Activated T-helper 1 cell treated with anti-CD3 and anti-CD28 coated beads, Interleukin-12 subunit alpha, Interleukin-12 subunit beta, Interleukin-2, Interleukin-4 antibody, amounts not matched to agents 30 ng/mL and 10 ng/mL and 1 ng/mL, durations not matched to agents 14 hours and 24 hours and 36 hours (primary cell): ENCODE measurements at places on chromosomes 5 and 9.

DNA sequence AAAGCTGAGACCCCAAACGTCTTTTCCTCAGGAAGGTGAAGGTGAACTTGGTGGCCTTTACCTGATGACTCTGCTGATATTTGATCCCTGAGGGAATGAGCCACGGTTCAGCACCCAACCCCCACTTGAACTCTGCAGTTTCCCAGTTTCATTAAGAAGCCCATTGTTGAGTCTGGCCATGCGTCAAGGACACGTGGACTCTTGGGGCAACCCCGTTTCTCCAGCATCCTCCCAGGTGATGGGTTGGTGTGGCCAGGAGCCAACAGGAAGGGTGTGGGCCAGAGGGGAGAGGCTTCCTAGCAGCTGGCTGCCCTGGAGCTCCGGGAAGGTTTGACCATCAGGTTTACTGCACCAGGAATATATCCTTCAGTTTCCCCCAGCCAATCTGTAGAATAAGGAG is 59.5 kb upstream of the GNE start:
- no peak for DNase-seq

DNA sequence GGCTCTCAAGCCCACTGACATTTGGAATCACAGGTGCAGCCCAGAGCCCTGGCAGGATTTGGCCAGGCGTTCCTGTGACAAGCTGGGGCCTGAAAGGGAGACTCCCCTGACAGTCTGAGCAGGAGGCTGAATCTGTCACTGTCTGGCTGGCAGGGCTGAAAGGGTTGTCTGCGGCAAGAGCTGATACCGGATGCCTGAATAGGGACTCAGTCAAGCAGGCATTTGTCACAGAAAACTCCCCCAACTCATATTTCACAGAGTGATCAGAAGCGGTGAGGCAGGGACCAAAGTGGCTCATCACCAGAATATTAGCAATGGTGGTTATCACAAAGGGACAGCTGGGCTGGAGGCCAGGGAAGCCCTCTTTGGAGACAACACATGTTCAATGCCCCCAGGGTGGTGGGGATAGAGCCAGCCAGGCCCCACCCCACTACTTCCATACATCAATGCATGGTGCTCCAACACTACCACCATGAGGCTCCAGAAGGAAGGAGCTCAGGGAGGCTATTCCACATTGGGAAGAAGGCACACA is 295.5 kb downstream of the DTWD2 start:
- no peak for DNase-seq

DNA sequence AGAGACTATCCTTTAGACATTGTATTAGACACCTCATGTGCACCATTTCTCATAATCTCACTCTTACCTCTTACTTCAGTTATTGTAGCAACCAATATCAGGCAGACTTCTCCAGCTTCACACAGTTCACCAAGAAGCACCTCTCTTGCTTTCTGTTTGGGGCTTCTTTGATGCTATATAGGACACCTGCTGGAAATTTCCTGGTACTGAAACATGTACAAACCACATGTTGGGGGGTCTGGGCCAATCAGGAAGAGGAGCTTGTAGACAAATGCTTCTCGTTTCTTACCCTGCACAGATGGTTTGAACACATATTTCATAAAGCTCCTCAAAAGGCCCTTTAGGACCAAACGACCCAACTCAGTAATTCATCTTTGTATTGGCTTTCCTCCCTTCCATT is 212.1 kb downstream of the IZUMO3 start:
- DNase-seq: no peak

GRCh38 chr5:1667648-1668140 is 131.9 kb downstream of the MRPL36 start:
- DNase-seq: no peak

GRCh38 chr9:117992006-117992405 is 287.8 kb downstream of the TLR4 start:
- no peak for DNase-seq

- no peak for DNase-seq
Observed at GRCh38 chr9:18459962-18460584, 13.9 kb upstream of the ADAMTSL1 start.

DNA sequence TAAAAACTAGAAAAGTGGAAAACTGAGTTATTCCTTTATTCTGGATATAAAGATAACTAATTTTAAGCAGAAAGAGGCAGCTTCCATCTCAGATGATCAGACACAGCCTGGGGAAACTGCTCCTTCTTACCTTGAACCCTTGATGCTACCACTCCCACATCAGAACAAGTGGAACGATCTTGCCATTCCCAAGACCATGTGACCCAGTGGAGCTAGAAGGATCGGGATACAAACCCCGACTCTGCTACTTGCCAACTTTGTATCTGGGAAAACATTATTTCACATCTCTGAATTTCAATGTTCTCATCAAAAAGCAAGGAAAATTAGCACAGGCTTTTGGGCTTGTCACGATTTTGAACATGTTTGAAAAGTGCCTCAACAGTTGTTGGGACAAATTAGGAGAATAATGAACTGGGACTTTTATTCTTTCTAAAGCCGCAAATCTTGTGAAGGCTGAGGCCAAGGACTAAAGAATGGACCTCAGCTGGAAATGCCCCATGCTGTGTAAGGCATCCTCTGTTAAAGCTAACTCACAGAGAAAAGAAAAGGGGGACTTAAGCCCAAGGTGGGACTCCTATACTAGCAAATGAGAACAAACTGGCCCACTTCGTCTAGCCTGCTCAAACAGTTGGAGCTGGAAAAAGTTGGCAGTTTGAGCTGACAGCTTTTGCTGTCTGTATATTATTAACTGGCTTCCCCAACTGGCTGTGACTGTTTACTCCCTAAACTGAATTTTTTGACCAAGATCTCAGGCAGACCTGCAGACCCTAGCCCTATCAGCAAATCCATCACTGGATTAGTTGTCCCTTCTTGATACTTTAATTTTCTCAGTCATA is 552.3 kb downstream of the EFNA5 start:
- DNase-seq: no peak

GRCh38 chr5:135439231-135440205 is 7.6 kb downstream of the DCANP1 start:
- DNase-seq: no peak

GRCh38 chr5:55154873-55155272 is 5.1 kb upstream of the GPX8 start:
- no peak for DNase-seq

GRCh38 chr9:70607926-70608325 is 193.5 kb upstream of the KLF9 start:
- DNase-seq: no peak

DNA sequence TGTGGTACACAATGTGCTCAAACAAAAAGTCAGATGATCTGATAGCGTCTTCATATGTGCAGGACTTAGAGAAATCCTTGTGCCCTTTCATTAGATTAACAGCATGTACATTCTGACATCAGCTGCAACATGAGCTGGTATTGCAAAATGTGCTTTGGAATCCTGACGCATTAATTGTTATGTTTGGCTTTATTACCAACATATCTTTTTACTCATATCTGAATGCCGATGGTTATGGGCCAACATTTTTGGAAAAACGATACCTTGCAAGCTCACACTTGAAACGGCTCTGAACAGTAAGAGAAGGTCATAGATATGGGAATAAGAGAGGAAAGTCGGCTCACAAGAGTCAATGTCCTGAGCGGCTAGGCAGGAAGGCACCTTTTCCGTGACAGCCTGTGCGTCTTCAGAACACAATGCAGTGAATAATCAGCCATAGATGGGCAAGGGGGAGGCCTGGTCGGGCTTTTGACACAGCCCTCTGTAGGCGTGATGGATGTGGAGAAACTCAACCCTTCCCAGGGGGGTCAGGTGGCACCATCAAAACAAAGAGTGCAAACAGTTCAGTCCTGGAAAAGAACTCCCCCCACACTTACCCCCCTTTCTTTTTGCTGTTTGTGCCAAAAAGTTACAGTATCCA is 36.4 kb upstream of the GAS1 start:
- no peak for DNase-seq

- no peak for DNase-seq
Observed at GRCh38 chr9:77125665-77126064, 51.7 kb upstream of the VPS13A start.

DNA sequence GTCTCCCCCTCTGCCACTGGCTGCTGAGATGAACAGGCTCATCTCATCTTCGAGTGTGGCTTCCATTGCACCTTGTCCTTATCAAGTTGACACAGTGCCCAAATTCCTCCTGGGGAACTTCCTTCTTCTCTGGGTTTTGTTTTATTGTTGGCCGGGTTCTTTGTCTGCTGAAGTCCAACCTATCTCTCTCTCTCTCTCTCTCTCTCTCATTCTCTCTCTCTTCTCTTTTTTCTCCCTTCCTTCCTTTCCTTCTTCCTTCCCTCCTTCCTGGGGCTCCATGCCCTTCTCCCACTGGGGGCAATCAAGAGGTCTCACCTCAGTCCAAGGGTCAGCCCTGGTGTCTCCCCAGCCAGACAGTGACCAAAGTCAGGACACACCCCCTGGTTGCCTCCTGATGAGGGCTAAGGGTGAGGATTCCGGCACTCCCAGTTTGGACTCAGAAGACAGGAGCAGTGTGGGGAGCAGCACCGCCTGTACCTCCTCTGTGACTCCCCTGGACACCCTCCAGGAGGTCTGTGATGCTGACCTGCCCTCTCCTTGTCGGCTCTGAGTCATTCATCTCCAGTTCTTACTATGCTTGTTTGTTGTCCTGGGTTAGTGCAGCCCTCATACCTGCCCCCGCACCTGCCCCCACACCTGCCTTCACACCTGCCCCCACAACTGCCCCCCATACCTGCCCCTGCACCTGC is 30.7 kb downstream of the KCNT1 start:
- no peak for DNase-seq

DNA sequence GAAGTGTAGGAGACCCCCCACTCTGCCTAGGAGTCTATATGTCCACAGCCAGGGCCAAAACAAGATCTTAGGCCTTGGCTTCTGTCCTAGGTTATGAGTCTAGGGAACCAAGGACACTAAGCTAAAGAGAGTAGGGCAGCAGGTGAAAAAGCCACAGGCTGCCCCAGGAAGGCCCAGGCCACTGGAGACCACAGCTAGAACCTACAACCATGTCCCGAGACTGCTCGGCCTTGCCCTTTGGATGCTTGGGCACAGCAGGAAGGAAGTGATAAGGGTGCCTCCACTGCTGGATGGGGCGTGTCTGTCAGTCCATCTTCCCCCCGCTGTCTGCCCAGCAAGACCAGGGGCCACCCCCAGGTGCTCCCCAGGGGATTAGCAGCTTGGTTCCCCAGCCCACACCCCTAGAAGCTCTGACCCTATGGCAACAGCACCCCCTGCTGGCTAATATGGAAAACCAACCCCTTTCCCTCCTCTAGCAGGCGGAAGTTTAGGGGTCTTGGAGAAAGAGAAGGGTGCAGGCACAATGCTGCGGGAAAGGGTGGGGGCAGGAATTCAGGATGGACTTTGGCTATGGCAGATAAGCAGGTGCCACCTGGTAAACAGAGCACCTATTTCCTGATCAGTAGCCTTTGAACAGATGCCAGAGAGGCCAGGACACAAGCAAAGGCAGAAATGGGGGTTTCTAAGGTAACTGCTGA is 10.5 kb upstream of the IRF1 start:
- DNase-seq: peak; percentile 66

GRCh38 chr5:82613891-82614290 is 335.7 kb upstream of the RPS23 start:
- DNase-seq: no peak

DNA sequence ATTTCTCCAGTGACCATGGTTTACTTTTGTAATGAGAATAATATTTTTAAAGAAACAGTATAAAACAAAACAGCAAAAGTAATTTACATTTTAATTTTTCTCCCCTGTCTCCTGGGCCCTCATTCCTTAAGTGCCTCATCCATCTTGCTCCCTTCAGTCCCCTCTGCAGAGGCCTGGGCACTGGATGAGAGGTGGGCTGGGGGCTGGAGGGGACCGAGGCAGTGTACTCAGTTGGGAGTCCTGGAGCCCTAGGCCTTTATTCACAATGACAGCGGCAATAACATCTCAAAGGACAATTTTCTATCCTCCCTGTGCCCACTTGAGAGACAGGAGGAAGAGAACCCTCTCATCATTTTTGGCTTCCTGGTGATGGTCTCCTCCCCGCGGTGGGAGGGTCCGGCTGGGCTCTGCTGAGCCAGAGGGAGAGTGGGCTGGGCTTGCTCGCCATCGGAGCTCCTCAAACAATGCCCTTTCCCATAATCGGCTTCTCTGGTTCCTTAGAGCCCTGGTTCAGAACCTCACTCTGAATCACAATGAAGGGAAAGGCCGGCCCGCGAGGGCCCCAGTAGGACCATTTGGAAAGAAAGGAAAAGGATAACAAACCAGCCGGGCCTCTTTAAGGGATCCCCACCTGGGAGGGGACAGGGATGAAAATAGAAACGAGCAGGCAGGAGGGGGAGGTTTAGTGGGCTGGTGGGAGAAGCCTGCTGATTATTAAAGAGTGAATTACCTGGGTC is 9.7 kb upstream of the SMIM32 start:
- DNase-seq: no peak

DNA sequence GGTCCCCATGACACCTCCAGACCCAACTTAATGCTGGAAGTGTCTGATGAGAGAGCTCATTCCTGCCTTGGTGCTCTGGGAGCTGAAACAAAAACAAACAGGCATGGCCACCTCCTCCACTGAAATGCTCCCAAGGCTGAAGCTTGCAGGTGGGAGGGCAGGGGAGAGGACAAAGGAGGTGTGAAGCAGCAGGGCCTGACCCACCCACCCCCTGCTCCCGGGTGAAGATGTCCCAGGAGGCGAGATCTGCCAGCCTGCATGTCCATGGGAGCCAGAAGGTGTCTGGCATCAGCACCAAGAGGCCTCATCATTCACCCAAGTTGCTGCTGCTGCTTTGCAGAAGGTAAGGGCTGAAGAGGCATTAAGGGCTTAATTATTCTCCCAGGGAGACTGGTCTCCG is 4.2 kb upstream of the CCIN start:
- no peak for DNase-seq

DNA sequence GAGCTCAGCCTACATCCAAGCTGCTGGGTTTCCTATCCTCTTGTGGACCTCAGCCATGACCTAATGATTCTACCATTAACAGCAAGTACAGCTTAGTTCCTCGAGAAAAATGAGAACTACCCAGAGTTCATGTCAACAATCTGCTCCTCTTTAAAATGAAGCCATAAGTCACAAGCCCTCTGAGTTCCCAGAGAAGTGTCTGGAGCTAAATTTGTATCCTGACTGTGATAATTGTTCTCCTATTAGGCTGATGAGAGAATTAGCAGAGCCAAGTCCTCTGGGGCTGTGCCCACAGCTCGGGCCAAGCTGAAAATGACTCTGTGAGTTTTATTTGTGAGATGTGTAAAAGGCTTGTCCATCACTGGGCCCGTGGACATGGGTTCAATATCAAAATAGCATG is 145.1 kb upstream of the SMIM23 start:
- DNase-seq: no peak

GRCh38 chr9:110583237-110583636 is 3.7 kb upstream of the SVEP1 start:
- DNase-seq: no peak

DNA sequence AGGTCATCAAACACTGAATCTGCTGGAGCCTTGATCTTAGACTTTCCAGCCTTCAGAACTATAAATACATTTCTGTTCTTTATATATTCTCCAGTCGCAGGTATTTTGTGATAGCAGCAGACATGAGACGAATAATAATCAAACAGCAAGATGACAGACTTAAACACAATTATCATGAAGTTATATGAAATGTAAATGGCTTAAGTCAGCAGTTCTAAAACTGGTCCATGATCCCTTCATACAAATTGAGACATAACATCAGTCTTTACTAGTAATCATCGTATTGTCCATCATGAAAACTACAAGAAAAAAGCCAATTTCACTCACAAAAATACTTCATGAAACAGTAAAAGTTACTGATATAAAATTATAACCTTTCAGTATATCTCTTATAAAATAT is 101.8 kb downstream of the ZDHHC21 start:
- DNase-seq: no peak

- DNase-seq: peak; percentile 82
Observed at GRCh38 chr5:1385395-1386273, 40.7 kb upstream of the CLPTM1L start.

GRCh38 chr9:91547081-91547480 is 123.4 kb upstream of the NFIL3 start:
- DNase-seq: no peak
